ENCODE measurements at places on chromosomes 6 and 20.

DNA sequence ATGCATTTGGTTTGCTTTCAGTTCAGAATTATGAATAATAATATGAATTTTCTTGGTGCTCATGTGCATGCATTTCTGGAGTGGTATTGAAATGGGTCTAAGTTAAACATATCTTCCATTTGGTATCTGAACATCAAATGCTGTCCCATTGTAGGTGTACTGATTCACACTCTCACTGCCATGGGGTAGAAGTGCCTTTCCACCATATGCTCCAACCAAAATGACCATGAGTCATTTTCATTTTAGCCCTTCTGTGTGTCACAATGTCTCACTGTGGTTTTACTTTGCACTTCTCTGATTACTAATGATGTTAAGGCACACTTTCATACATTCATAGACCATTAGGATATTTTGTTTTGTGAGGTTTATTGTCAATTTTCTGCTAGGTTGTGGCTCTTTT, 211.9 kb downstream of the HAO1 start:
- no peak for DNase-seq

- DNase-seq, result no peak
Measured at GRCh38 chr20:50111120-50111828, 1.7 kb downstream of the UBE2V1 start.

GRCh38 chr6:43009124-43009523, 4.6 kb downstream of the MEA1 start:
- no peak for DNase-seq

DNA sequence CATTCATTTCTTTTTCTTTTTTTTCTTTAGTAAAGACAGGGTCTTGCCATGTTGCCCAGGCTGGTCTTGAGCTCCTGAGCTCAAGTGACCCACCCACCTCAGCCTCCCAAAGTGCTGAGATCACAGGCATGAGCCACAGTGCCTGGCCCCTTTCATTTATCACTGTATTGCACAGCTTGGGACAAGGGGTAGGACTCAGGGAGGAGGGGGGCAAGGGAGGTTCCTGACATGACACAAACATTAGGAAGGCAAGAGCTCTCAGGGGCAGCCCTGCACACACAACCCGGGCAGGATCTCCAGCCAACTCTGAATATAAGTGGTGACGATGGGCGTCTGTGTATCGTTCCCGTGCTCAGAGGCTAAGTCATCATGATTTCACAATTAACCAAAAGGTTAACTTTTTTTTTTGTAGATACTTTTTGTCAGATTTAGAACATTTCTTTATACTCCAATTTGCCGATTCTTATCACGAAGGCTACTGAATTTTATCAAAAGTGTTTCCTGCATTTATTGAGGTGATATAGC, 19.9 kb downstream of the SLC2A4RG start:
- DNase-seq, result peak; percentile 12

DNA sequence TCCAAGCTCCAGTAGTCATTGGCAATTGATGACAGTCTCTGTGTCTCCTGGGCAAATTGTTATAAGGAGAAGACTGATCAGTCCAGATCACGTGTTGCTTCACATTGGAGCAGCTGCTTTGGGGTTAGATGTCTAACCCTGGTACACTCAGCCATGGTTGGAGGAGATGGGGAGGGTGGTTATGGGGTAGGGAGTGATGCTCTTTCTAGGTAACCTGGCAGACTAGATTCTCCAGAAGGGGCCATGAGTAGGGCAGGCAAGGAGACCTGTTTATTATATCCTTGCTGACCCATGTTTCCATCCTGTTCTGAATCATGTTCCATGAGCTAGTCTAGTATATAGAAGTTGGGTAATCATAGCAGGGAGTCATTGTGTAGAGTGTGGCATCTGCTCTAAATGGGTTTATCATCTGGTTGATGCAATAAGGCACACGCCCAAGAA, 50.8 kb upstream of the BACH2 start:
- no peak for DNase-seq

- DNase-seq, result no peak
Measured at GRCh38 chr6:151974061-151974617, 166.7 kb downstream of the ESR1 start.

DNA sequence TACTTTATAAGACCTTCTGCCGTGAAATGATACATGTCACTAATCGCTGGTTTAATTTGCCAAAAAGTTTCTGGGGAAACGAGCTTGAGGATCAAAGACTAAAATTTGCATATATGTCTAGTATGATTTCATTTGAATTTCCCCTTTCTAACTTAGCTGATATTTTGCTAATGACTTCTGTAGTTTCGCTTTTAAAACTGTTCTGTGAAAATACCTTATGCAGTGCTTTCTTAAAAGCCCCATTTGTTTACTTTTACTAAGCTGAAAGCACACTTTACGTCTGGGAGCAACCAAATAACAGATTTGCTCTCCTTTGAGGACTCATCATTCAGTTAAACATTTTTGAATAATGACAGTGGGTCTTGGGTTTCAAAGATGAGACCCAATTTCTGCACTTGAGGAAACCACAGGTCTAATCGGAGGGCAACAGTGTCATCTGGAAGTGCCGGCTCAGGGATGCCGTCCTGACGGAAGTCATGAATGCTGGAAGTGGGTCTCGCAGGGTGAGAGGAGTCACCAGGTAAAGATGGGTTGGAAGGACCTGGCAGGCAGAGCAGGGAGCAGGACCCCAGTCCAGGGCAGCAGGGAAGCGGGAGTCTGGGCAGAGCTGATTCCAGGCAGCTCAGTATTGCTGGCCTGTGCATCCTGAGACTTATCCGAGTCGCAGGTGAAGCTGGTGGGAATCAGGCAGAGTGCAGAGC, 33.2 kb downstream of the PLEKHG1 start:
- no peak for DNase-seq

DNA sequence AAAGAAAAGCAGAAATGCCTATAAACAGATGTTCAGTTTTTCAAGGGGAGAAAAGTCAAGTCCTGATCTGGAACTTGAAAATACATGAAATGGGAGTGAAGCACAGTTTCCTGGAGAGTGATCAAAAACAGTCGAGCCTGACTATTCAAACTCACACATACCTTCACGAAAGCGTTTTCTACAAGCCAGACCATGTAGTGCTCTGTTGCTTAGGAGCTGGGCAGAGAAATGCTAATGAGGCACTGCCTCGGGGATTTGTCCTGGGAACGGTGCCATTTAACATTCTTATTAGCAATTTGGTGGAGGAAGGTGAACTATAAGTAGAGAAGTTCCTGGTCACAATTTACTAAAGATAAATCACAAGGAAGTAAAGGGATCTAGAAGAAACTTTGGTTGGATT, 5.9 kb downstream of the NHSL1 start:
- DNase-seq, result peak; percentile 28

- DNase-seq, result no peak
Measured at GRCh38 chr6:158923805-158924498, 76.0 kb downstream of the RSPH3 start.

DNA sequence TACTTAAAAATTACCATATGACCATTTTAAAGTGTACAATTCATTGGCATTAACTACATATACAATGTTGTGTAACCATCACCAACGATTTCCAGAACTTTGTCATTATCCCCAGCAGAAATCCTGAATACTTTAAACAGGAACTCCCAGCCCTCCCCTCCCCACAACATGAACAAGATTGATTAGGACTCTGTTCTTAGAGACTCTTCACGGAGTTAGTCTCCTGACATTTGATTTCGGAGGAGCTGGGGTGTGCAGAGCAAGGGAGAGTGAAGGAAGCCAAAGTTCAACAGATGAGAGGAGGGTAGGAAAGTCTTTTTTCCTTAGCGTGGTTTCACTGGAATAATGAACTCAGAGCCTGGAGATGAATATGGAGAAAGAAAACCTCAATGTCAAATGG, 17.2 kb upstream of the QKI start:
- DNase-seq, result no peak

GRCh38 chr20:15496501-15497039, 1076.7 kb downstream of the KIF16B start:
- DNase-seq, result no peak

DNA sequence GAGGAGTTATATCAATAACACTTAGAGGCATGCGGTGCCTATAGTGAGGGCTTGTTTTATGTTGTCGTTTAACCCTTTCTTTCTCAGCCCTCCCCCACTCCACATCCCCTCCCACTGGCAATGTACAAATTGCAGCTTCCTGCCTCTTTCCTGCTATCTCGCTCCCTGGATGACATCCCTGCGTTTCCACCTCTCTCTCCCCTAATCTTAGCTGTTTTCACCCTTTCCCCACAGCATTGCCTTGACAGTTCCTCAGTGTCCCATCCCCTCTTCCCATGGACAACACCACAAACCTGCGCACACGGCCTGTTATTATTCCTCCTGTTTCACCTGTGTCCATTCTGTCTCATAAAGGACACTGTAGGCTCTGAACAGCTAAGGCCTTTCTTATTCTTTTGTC, 34.5 kb downstream of the MYB start:
- DNase-seq, result peak; percentile 9

- no peak for DNase-seq
Measured at GRCh38 chr6:43391440-43392031, 22.1 kb upstream of the ZNF318 start.

GRCh38 chr6:14454473-14454775, 336.9 kb downstream of the CD83 start:
- no peak for DNase-seq

DNA sequence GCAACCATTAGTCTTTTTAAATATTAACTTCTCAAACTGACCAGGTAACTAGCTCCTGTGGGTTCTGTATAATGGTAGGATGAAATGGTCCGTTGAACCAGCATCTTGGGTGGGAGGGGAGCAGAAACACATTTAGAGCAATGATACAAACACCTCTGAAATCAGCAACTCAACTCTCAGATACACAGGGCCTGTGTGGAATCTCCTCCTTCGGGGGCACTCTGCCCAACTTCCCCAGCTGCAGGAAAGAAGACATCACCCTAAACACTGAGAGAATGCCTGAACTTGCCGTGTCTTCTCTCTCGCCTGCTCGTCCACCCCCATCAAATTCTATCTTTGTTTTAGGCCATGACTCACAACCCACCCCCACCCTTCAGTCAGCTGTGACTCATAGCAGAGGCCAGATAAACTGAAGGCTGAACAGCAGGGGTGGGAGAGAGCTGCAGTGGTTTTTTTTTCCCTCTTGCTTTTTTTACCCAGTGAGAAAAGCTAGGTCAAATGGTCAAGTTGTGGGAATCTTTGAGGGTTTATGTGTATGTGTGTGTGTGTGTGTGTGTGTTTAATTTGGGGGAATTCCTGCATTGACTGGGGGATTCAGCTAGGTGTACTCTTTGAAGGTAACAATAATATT, 593.4 kb upstream of the JAG1 start:
- DNase-seq, result peak; percentile 58

DNA sequence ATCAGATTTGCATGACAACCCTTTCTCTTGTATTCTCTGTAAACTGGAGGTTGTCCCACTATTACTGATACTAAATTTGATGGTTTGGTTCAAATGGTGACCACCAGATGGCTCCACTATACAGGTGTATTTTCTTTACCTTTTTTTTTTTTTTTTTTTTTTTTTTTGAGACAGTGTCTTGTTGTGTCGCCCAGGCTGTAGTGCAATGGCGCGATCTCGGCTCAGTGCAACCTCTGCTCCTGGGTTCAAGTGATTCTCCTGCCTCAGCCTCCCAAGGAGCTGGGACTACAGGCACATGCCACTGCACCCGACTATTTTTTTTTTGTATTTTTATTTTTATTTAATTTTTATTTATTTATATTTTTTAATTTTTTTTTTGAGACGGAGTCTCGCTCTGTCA, 6.6 kb upstream of the WTAP start:
- DNase-seq, result peak; percentile 40

DNA sequence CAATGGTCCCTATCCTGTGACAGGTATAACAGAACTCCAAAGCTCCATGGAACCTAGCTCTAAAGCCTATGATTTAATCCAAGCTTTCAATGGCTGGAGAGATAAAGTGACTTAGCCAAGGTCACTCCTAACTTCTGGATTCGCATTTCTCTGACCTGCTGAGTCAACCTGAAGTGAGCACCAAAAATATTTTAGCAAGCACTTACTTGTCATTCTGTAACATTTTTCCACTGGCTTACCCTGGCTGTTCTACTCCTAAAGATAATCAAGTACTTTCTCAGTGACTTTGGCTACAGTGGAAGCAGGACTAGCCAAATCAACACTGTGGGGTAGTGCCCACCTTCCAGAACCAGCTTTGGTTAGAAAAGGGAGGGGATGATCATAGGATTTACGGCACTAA, 188.3 kb downstream of the OGFRL1 start:
- DNase-seq, result no peak

DNA sequence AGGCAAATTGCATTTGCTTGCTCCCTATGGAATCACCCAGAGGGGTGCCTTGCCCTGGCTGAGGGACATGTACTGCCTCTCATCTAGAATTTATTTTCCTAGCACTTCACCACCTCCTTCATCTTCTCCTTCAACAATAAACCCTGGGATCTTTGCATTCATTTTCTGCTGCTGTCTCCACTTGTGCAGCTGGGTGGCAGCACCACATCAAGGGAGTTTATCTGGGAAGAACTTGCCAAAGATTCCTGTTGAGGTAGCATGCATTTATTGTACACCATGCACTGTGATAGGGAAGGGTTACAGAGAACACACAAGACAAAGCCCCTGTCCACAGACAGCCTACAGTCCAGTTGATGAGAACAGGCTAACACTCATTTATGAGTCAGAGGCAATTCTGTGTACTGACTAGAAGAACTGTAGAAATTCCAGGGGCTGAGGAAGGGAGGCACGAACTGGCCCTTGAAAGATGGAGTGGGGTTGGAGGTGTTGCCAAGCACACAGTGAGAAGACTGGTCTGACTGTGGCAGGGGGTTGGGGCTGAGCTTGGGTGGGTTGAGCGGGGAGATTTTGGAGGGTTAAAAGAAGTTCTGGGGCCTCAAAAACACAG, 17.5 kb downstream of the C20orf173 start:
- DNase-seq, result peak; percentile 58

- DNase-seq, result no peak
Measured at GRCh38 chr6:36577301-36577700, 16.9 kb upstream of the SRSF3 start.

GRCh38 chr6:107642095-107642860, 152.4 kb downstream of the SOBP start:
- DNase-seq, result no peak

DNA sequence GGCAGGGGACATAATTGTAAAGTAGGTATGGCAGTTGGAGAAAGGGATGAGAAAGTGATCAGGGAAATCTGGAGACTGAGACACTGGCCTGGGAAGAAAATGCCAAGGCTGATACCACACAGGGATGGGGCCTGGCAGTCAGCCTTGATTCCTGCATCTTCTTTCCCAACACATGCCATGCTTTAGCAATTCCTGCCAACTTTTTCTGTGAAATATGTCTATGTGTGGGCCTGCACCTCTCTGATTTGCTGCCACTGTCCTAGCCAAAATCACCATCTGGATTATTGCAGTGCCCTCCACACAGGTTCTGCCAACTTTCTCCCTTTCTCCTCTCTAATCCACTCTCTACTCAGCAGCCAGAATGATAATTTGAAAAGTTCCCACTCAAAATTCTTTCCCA, 759.8 kb upstream of the CITED2 start:
- no peak for DNase-seq

- no peak for DNase-seq
Measured at GRCh38 chr20:49684335-49684997, 29.2 kb downstream of the B4GALT5 start.

DNA sequence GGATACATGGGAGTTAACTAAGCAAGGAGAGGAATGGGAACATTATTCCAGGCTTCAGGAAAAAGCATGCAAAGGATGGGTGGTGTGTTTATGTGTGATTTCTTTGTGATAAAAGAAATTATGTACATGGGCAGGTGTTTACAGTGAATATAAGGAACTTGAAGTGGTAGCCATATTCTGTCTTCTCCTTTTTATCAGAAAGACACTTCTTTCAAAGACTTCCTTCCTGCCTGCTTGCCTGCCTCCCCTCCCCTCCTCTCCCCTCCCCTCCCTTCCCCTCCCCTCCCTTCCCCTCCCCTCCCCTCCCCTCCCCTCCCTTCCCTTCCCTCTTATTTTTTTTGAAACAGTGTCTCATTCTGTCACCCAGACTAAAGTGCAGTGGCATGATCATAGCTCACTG, 14.4 kb downstream of the CYB5R4 start:
- DNase-seq, result no peak
